NCI-H748 treated with DMSO at 0.1 percent for 48 hours (cell line): ENCODE measurements at places on chromosomes 13 and 19.
A peak's percentile ranks its signal among the peaks of the same experiment; 100 is the strongest.

- DNase-seq, result no peak
These were observed 61.8 kb upstream of the KCTD15 start for GRCh38 chr19:33734913-33735312.

DNA sequence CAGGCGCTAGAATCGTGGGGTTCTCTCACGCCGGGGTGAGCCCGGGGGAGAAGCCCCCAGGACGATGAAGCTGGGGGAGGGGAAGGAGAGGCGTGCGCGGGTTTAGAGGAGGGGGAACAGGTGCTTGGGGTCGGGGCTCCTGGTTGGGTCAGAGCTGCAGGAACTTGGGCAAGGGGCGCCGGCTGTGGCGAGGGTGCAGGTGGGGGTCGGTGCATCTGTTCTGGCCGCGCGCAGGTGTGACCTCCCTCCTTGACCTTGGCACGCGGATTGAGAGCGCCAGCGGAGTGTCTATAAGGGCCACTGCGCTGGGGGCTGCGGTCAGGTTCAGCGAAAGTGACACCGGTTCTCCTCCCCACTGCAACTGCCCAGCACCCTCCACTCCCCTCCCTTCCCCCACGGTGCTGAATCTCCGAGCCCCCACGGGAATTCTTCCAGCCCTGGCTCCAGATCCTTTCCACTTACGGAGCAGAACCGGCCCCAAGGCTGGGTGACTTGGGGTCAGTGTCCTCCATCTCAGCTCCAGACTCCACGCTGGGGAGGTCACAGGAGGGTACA lies 618 bp downstream of the TMEM38A start:
- DNase-seq, result no peak

- DNase-seq, result no peak
These were observed 10.6 kb downstream of the CCDC8 start for GRCh38 chr19:46402725-46403124.

- DNase-seq, result no peak
These were observed at the start of gene KIRREL2 for GRCh38 chr19:35856546-35857149. KIRREL2 (plus strand) TSS chr19:35856911; CDS start chr19:35857120, 209 bp downstream.

GRCh38 chr13:21121616-21122015 lies 54.7 kb downstream of the SKA3 start:
- DNase-seq, result no peak

DNA sequence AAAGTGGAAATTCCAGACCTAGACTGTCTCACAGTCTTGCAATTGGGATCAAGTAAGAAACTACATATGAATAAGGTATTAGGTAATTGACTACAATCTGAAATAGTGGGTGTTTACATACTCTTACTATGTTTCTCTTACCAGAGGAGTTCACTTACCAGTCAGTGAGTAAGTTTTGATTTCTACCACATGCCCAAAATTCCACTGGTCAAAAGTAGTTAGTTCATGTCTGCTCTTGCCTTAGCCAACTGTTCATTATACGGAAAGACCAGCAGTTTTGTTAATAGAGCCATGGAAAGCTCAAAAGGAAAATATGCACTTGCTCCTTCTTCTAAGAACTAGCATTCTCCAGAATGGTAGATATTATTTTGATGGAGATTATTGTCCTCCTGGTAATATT lies 490.8 kb downstream of the RFC3 start:
- no peak for DNase-seq

GRCh38 chr13:90201676-90202460 lies 1145.6 kb upstream of the MIR17HG start:
- no peak for DNase-seq

GRCh38 chr19:55186080-55186479 lies 6.0 kb upstream of the SYT5 start:
- no peak for DNase-seq

DNA sequence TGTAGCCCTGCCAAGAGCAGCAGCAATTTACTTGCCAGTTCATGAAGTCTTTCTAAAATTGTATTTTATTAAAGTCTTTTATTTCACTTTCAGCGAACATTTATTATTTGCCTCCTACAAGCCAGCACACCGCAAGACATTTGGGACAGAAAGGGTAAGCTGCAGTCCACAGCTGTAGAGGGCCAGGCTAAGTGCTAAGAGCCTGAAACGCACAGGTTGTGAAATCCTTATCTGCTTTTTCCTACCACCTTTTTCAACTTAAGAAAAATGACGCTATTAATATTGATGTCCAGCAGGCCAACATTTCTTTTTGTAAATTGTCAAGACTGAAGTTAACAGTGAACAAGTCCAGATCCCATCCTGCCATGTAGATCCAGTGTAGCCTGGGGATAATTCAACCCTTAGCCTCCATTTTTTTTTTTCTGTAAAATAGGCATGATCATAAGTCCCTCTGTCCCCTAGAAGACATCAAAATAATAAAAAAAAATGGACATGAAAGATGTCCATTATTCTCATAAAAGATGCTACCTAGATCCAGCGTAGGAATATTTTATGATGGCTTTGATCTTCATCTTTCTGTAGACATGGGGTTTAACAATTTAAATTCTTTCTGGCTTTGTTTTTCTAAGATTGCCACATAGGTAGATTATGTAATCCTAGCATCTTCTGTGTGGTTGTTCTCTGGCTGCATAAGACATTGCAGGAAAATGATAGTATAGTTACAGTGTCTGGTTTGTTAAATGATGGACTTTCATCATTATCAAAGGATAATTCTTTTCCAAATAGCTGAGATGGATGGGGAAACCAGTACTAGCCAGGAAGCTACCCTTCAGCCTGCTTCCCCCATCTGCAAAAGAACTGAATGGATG lies 128.4 kb downstream of the SHISA2 start:
- DNase-seq, result no peak

- DNase-seq, result no peak
These were observed 90.1 kb downstream of the ERCC5 start for GRCh38 chr13:102935896-102936321.

GRCh38 chr19:8638078-8638619 lies 7.7 kb downstream of the NFILZ start:
- no peak for DNase-seq

DNA sequence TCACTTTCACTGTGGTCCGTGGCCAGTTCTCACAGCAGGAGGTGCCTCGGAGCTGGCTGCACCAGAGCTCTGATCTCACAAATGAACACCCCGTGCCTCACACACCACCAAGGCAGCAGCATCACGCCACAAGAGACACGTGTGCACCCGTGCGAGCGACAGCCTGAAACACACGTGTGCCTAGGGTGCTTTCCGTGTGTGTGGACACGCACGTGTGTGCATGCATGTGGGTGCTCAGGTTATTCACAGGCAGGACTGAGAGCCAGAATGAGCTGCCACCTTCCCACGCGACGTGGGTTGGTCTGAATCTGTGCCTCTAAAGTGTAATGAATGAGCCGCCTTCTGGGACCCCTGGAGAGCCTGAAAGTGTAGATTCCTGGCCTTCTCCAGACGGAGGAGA lies 67.6 kb upstream of the C13orf46 start:
- no peak for DNase-seq

DNA sequence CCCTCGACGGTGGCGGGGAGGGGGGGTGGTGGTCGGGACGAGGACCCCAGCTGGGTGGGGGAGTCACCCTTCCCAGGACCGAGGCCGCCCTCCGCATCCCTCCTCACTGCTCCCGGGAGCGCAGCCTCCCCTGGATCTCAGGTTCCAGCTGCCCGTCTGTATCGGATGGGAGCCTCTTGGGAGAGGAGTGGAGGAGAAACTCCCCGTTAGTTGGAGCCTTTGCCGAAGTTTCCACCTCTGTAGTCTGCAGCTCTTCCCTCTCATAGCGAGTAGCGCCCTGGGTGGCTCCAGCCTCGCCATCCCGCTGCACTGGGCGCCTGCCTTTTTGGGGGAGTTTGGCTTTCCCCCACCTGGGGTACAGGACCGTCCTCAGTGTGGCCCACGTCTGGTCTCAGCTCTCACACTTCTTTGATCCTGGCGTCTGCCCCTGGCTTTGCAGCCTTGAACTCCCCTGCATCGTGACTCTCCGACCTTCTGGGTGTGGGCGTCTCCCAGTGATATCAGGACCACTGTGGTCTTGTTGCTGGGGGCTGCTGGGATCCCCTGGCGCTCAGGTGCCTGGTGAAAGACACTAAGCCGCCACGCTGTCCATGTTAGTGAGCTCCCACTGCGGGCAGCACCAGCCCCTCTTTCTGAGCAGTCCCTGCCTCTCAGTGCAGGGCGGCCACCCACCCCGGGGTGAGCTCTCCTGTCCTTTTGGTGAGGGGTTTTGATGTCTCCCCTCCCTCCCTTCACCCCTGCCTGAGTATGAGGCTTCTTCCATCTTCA lies 1.1 kb downstream of the CNOT3 start:
- DNase-seq, result no peak

- no peak for DNase-seq
These were observed 114.6 kb downstream of the TDRD3 start for GRCh38 chr13:60511637-60512036.

GRCh38 chr13:63198071-63198470 lies 1782.4 kb upstream of the PCDH20 start:
- peak; percentile 72 for DNase-seq

- DNase-seq, result no peak
These were observed 150.2 kb downstream of the NDFIP2 start for GRCh38 chr13:79631051-79631659.

DNA sequence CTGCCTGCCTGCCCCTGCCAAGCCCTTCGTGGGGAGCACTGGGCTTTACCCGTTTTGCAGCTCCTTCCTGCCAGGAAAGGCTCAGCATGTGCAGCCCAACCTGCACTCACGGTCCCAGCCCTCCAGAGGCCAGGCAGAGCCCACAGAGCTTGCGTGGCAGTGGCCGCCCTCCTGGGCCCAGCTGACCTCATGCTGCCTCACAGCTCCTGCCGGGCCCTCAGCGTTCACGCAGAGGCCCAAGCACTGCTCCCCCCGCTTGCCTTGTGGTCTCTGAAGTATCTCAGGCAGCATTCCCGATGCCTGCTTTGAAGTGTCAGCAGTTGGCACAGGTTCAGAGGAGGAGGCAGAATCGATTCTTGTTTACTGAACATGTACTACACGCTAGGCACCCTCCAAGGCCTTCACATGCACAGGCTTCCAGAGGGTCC lies 32.5 kb downstream of the CAPN12 start:
- DNase-seq, result no peak

GRCh38 chr19:571566-571974 lies 826 bp upstream of the BSG start:
- DNase-seq, result peak; percentile 47

DNA sequence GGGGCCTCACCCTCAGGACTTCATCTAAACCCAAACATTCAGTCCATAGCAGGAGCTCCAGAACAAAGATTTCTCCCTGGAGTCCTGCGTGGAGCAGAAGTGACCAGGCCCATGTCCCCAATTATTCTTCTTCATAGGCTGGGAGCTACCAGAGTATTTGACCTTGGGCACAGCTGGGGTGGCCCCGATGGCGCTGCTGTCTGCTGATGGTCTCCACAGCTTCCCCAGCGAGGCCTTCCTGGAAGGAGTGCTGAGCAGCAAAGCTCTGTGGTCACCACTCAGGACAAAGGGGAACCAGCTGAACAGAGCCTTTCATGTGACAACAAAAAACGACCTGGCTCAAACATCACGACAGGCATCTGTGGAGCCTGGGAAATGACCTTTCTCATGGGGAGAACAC lies 62.7 kb upstream of the ARGLU1 start:
- no peak for DNase-seq

DNA sequence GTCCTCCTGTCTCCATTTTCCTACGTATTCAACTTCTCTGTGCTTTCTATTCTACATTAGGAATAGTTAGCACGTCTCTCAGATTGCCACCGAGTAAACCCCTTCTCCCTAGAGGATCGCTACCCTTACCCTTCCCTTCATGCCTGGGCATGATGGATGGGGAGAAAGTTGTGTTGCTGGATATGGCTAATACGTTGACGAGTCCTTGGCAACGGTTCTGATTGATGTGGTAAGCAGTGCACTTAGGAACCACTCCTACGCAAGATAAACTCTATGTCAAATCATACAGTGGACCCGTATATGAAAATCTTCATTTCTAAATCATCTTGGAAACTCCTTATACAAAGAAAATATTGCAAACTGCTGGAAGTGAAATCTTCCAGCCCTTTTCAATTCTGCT lies 224.5 kb downstream of the EFNB2 start:
- no peak for DNase-seq

GRCh38 chr19:52188822-52189734 lies 774 bp upstream of the PPP2R1A start:
- no peak for DNase-seq

DNA sequence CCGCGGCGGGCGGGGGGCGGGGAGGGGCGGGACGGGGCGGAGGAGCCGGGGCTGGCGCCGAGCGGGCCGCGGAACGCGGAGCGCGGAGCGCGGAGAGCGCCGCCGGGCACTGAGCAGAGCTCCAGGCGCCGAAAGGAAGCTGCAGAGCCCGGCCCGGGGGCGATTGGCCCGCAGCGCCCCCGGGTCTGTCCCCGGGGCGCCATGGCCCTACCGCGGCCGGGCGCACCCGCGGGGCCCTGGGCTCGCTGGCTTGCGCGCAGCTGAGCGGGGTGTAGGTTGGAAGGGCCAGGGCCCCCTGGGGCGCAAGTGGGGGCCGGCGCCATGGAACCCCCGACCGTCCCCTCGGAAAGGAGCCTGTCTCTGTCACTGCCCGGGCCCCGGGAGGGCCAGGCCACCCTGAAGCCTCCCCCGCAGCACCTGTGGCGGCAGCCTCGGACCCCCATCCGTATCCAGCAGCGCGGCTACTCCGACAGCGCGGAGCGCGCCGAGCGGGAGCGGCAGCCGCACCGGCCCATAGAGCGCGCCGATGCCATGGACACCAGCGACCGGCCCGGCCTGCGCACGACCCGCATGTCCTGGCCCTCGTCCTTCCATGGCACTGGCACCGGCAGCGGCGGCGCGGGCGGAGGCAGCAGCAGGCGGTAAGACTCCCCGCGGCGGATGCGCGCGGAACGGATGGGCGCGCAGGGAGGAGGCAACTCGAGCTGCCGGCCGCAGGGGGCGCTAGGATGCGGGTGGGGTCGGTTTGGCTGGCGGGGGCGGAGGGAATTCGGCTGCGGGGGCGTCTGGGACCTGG lies at the start of gene PDE4A:
PDE4A (plus strand) TSS at position 95 of the 796 bp plus-strand sequence; CDS start at position 322, 227 bp downstream.
- DNase-seq, result no peak

DNA sequence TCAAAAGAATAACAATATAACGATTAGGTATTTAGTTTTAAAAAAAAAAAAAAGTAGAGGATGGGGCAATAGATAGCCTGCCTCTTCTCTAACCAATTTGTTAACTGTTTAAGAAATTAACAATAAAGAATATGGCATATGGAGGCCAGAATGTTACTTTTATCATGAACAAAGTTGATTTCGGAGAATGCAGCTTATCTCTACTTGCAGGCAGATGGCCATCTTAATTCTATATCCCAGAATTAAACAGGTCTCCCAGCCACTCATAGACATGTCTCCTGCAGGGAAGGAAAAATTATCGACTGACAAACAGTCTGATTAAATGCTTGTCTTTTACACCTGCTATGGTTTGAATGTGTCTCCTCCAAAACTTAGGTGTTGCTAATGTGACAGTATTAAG lies 96.6 kb downstream of the SLC25A15 start:
- DNase-seq, result no peak
